ENCODE measurements at places on chromosomes 13 and 19. TPM values are rescaled to one million over a fixed set of nuclear protein-coding genes. Genes with fewer than 3 reads are reported as not detected.

DNA sequence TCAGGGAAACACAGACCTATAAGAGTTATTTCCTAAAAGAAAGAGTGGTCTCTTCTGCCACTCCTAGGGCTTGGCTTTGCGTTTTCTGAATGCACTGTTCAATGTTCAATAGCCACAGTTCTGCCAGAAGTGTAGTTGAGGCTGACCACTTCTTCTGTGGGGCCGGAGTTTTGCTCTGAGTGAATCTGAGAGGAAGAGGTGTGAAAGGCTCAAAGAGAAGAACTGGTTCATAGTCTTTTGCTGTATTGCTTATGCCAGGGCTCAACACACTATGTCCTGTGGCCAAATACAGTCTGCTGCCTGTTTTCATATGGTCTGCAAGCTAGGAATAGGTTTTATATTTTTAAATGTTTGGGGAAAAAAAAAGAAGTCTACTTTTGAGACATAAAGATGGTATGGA lies 128.2 kb downstream of the STOML3 start:
- DNase-seq = no peak

DNA sequence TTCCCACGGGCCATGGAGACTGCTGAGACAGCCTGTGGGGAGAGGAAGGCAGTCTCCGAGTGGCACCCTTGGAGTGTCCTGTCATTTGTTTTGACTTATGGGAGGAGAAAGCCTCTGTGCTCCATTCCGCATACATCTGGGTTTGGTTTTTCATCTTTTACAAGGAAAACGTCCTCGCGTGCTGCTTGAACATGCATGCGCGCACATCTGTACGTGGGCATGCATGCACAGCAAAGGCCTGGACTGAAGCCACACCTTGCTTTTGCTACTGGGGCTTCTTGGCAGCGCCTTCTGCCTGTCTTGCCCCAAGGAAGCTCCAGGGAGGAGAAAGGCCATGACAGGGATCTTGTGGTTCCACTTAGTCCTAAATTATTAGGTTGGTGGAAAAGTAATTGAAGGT lies 44.0 kb downstream of the SUGP2 start:
- DNase-seq = no peak

Gene CDX2
- not detected for polyA plus RNA-seq

Gene DAND5
- polyA plus RNA-seq = 0.18 TPM

DNA sequence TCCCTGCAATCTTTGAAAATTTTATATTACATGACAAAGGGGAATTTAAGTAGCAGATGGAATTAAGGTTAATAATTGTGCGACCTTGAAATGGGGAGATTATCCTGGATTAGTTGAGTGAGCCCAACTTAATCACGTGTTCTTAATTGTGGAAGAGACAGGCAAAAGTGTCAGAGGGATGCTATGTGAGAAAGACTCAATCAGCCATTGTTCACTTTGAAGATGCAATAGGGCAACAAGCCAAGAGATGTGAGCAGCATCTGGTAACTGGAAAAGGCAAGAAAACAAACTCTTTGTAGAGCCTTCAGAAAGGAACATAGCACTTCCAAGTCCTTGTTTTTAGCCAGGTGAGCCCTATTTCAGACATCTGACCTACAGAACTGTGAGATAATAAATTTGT lies 247.7 kb downstream of the SLITRK1 start:
- no peak for DNase-seq

GRCh38 chr19:46616631-46617322 lies 8.1 kb downstream of the PTGIR start:
- peak; percentile 43 for DNase-seq

Gene IFNL3
- polyA plus RNA-seq = not detected

Gene CLIP3
- polyA plus RNA-seq = 55.9 TPM

GRCh38 chr13:46561691-46562090 lies 8.7 kb downstream of the LRCH1 start:
- no peak for DNase-seq

GRCh38 chr13:103067751-103068555 lies 1.7 kb upstream of the SLC10A2 start:
- DNase-seq = no peak
